ENCODE measurements at places on chromosomes 1 and 21.

DNA sequence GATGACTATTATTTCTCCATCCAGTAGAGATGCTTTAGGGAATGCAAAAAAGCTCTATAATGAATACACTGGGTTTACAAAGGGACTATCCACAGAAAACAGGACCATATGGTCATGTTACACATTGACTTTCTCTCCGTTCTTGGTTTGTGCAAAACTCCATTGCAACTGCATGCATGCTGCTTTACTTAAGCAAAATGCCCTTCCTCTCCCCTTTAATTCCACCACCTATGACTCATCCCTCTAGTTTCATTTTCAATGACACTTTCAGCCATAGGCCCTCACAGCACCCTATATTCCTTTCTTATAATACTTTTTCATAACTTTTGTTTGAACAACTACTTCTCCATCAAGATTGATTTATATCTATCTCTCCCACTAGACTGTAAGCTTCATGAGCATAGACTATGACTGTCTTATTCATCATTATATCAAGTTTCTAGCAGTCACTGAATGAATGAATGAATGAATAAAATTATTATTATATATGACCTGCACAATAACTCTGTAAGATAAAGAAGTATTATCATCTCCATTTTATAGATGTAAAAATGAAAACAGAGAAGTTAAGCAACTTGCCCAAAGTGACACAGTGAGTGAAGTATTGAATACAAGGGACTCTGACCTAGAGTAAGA, 248.9 kb downstream of the PLPP3 start:
- no peak for DNase-seq

- DNase-seq = no peak
Observed at GRCh38 chr1:161709373-161709772, 2.3 kb downstream of the FCRLA start.

GRCh38 chr1:156075162-156075561, 7.1 kb downstream of the MEX3A start:
- DNase-seq = no peak

- DNase-seq = no peak
Observed at GRCh38 chr1:222817529-222817928, 2.7 kb downstream of the DISP1 start.

GRCh38 chr1:41735631-41736260, 183.0 kb downstream of the HIVEP3 start:
- no peak for DNase-seq

GRCh38 chr1:193979219-193979618, 792.8 kb upstream of the B3GALT2 start:
- DNase-seq = no peak

DNA sequence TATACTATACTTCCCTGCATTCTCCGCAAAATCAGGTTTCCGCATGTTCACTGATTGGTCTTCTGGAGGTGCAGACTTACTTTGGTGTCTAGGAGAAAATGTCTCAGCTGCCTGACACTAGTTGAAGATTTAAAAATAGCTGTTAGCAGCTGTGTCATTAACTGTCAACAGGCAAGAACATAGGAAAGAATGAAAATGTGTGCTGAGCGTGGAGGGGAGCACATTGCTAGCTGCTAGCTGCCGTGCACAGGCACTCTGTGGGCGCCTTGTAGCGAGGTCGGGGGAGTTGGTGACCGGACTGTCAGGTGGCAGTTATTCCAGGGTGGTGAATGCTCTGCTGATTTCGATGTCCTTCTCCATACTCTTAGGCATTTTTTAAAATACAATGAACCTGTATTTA, 5.2 kb downstream of the FAAH start:
- DNase-seq = no peak

- peak; percentile 39 for DNase-seq
Observed at GRCh38 chr1:24849672-24850295, 80.3 kb downstream of the RUNX3 start.

All from HAP-1 (cell line).